Upper lobe of right lung (tissue), 1 donor: ENCODE measurements at places on chromosomes 12 and 14.

DNA sequence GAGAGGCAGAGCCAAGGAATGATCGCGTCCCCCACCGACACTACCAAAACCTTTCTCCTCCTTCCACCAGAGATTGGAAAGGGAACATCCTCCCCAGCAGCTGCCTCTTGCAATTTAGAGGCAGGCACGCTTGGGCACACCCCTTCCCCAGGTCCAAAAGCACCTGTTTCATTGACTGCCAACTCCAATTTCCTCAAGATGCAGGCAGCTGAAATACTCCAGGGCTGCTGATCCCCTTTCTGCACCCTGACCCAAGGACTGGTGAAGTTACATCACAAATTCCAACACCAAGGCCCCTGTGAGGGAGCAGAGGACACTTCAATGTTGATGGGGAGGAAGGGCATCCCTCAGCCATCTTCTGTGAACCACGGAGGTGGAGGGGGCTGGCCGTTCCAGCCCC is 33.8 kb downstream of the BCL11B start:
- no peak for DNase-seq

- no peak for DNase-seq
Observed at GRCh38 chr12:29160230-29160629, 11.2 kb downstream of the FAR2 start.

DNA sequence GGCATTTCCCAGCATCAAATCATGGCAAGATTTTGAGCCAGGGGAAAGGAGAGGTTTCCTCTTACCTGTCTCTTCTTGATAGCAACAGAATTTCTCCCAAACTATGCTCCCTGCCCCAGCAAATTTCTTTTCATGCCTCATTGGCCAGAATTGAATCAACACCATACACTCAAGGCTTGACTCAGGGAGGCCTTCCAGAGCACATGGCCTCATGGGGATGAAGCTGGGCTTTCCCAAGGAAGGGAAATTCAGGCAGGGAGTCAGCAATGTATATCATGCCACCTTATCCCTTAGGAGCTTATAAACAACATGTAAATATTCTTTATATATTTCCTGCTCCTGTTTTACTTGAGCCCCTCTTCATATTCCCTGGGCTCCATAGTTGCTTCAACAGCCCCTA is 62.1 kb downstream of the ARF6 start:
- no peak for DNase-seq

GRCh38 chr12:122064025-122064777 is 14.4 kb upstream of the MLXIP start:
- peak; percentile 81 for DNase-seq

DNA sequence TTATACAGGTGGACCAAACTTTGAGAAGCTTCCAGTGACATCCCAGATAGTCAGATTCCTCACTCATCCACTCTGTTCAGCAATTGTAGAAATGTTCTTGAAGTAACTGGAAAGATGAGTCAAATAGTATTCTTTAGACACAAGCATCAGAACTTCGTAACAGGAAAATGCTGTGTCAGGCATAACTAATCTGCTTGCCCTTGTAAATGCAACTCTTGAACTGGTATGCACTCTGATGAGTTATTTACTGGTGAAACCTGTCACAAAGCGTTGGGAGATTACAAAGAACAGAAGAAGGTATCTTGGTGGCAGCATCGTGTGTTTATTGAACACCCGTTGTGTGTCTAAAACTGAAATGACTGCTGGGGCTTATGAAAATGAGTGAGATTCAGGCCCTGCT is 10.8 kb upstream of the DUSP6 start:
- DNase-seq: no peak
